ENCODE measurements at places on chromosomes 3 and 15.

DNA sequence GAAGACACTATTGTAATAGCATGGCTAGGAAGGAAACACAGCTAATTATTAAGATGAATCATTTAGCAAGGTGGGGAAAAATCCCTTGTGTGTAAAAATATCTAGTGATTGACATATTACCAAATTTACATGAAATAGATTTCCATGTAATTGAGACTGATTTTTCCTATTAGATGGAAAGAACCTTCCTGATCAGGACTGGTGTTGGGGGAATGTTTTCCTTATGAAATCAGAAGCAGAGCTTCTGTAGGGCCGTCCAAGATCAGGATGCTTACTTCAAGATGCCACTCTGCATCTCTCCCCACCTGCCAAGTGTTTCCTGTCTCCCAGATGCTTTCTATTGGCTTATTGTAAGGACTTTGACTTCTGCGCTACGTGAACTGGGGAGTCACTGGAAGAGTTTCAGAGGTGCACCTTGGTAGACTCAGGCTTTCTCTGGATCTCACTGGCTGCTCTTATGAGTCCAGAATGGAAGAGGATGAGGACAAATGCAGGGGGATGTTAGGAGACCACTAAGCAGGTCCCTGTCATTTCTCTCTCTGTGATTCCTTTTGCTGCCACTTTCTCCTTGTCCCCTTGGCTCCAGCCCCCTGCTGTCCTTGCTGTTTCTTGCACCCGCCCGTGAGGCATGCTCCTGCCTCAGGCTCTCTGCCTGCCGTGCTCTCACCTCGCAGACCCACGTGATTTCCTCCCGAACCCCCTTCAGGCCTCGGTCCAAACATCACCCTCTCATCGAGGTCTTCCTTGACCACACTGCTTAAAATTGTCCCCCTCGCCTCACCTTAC lies 30.1 kb downstream of the BTD start:
- no peak for ATAC-seq

DNA sequence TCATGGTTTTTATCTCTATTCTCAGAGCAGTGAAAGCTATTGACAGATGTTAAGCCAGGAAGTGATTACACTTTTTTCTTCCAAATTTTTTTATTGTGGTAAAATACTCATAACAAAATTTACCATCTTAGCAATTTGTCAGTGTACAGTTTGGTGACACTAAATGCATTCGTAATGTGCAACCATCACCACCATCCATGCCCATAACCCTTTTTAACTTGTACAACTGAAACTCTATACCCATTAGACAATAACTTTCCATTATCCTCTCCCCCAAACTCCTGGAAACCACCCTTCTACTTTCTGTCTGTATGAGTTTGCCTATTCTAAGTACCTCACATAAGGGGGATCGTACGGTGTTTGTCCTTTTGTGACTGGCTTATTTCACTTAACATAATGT lies 15.1 kb upstream of the POMGNT2 start:
- ATAC-seq: no peak

DNA sequence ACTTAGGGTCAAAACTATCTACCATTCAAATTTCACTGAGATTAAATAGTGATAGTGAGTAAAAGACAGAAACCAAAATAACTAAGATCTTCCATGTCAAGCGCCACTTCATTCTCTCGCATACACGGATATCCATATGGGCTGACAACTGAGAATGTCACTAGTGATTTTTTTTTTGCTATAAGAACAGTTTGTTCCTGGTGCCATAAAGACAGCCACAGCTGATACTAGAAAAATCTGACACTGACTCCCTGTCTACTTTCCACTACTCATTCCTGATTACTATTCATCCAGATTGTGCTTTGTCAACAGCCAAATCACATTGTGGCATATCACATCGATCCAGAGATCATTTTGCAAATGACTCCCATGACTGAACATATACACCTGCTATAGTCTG lies 45.8 kb upstream of the CDAN1 start:
- no peak for ATAC-seq

DNA sequence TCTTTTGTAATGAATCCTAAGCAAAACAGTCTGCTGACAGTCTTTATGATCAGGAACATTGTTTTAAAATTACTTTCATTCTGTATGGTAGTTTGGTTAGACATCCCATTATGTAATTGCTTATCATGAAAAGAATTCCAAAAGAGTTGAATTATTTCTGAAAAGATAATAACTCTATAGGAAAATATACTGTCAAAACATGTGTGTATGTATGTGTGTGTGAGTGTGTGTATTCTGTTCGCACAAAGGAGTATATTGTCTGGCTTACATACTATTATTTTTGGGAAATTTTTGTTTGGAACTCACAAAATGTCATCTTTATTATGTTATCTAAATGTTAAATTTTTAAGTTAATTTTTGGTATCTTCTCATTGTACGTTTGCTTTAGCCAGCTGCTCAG lies 1075.9 kb downstream of the ZPLD1 start:
- no peak for ATAC-seq

GRCh38 chr15:95603802-95604201 lies 726.7 kb upstream of the NR2F2 start:
- no peak for ATAC-seq

DNA sequence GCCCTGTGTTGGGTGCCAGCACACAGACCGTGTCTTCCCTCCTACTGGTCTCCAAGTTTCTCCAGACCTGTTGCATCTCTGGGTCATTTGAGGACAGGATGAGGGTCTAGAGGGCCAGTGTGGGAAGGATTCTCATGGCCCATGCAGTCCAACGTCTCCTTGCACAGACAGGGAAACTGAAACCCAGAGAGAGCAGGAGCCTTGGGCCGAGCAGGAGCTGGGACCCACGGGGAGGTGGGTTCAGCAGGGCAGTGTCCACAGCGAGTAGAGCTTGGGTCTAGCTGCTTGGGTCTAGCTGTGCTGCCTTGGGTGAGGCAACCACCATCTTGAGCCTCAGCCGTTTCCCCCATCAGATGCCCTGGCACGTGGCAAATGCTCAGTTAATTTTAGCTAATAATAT lies 32.3 kb downstream of the HDAC11 start:
- ATAC-seq: no peak

- peak; percentile 83 for ATAC-seq
Measured at GRCh38 chr15:69390575-69390974, 23.6 kb upstream of the KIF23 start.

DNA sequence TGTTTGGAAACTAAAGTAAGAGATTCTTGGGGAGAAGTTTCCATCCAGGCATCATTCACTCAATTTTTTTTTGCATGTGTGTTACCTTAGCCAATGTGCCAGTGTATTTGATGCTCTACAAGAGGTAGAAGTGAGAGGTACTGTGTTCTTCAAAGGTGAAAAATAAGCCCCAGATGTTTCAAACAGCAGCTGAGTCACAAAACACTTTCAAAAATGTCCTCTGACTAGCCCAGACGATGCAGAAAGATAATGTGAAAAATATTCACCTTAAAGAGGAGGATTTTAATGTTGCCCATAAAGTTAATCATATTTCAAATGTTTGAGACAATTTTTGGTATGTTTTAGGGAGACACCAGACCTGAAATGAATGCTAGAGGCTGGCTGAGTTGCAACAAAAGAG lies 107.7 kb upstream of the RASGRP1 start:
- ATAC-seq: no peak

DNA sequence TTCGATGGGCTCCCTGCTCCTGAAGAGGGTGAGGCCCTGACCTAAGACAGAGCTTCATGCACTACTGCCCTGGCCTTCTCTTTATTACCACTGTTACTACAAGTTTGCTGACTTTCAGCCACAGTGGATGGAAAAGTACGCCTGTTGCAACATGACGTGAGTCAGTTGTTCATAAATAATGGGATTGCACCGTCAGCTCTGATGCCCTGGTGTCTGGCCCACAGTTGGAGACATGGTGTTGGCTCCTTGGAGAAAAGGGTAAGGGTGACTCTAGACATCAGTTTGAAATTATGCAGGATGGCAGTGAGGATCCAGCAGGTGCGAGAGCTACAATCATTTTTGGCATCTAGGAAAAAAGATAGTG lies 5.5 kb downstream of the PAQR5 start:
- ATAC-seq: peak; percentile 69

- no peak for ATAC-seq
Measured at GRCh38 chr15:45719490-45719889, 84.7 kb downstream of the SQOR start.

DNA sequence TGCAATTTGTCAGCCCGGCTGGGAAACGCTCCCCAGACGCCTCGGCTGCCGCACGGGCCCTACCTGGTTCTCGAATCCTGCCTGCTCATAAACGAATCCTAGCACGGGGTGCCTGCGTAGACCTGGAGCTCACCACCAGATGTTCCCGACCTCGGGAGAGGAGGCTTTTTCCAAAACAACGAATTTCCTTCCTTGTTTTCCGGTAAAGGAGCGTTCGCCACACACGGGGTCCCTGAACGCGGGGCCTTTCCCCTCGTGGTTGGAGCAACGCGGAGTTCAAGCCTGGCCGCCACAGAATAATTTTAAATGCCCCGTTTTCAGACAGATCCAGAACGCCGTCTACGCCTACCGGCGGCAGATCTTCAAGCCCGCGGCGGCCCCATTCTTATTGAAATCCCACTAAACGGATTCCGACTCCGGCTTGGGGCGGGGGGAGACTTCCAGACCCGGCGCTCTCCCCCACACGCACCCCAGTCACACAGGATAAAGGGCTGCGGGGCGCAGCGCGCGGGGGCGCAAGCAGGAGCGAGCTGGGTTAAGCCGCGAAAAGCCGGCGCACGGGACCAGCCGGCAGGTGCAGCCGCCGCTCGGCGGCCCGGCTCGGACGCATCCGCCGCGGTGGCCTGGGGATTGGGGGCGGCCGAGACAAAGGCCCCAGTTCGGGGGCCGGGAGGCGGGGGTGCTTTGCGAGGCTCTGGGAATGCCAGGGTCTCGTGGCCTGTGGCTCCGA lies 895 bp downstream of the GATA2 start:
- ATAC-seq: no peak

DNA sequence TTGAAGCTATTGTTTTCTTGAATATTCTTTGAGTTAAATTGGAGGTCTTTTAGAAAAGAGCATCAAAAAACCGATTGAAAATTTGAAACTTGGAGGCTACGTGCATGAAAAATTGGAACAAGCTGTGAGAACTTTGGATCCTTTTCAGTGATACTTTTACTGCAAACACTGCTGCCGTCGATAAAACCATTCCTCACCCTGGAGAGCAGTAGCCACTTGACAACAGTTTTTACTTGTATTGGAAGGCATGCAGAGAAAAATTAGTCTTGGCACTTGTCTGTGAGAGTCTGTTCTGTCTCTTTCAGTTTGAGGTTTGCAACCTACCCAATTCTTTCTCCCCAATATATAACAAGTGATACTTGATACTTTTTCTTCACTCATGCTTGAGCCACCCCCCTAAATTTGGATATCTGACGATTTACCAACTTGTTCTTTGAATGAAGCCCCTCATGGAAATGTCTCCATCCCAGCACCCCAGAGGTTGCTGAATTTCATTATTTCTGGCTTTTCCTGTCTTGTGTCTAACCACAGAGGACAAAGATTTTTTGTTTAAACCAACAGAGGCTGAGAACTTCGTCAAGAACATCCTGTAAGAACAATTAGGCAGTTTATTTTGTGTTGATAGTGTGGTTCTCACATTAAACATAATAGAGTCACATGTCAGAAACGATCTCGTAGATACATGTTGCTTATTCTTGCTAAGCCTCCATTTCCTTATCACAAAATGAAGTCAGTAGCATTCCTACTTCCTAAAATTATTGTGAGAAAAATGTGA lies 307.3 kb upstream of the PLSCR5 start:
- ATAC-seq: no peak

DNA sequence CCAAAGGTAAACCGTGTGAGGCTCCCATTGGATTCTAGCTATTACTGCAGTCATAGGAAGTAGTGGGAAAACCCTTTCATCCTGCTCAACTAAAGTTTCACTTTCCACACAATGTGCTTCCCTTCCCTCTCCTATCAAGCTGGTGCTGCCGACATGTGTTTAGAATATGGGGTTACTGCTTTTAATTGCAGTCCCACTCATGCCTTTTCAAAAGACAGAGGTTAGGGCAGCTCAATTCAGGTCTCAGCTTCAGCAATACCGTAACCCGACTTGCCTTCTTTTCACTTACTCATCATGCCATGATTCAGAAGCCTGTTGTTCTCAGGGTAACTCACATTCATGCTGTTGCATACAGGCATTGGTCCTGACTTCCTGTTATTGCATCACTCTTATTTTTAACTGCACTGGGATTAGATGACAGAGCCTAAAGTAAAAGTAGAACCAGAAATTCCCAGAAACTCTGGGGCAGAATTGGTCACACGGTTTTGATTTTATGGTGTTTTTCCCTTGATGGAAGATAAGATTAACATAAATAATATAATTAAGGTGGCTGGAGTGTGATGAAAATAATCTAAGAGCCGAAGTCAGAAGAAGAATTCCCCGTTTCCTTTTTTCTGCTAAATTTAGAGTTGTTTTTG lies 45.7 kb downstream of the C2CD4B start:
- ATAC-seq: peak; percentile 94

DNA sequence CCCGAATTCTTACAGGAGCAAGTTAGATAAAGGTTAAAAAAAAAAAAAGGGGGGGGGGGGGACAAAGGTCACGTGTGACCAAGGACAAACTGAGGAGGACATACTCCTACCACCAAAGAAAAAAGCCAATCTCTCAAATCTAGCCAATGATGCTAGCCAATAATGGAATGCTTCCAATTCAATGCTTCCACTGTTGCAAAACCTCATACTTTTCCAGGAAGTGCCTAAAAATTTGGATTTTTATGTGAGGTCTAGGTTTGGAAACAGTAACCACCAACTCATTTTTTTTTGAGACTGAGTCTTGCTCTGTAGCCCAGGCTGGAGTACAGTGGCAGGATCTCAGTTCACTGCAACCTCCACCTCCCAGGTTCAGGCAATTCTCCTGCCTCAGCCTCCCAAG lies 11.4 kb downstream of the MSL2 start:
- no peak for ATAC-seq

DNA sequence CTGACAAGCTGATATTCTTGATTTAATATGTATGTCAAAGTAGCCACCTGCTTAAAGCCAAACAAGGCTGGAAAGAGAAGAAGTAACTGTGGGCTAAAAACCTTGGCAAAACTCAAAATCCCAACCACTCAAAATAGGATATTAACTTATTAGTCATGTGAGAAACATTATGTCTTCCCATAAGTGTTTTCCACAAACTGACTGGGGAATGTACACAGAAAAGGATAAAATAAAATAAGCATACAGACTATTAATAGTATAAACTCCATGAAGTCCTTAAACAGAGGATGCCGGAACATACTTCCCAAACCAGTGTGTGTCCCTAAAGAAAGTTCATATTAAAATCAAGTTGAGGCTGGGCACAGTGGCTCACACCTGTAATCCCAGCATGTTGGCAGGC lies 263.7 kb upstream of the THBS1 start:
- ATAC-seq: no peak

DNA sequence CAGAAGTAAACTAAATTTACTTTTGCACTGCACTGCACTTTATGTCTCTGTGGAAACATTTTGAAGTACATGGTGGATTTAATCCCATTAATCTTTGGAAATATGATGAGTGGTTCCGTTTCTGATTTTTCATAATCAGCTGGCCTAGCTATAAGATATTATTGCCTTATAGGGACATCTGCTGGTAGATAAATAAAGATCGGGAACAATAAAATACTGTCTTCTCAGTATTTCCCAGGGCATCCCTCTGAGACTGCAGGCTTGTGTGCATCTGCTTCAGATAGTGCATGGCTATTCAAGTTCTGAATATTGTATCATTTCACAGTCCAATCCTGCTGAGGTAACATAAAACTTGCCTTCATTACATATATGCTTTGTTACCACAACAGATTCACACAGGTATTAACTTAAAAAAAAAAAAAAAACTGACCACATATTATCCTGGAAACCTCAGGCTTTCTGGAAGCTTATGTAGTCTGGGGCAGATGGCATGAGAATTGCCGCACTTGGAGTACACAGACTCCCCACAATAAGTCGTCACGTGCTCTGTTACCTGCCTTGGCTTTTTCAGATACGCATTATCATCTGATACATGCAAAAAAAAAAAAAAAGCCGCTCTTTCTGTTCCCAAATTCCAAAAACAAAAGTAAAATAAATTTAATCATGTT lies 330.8 kb upstream of the AGTR1 start:
- no peak for ATAC-seq

Data from esophagus mucosa (tissue), 1 donor.